ENCODE measurements at places on chromosomes 2 and 18.

DNA sequence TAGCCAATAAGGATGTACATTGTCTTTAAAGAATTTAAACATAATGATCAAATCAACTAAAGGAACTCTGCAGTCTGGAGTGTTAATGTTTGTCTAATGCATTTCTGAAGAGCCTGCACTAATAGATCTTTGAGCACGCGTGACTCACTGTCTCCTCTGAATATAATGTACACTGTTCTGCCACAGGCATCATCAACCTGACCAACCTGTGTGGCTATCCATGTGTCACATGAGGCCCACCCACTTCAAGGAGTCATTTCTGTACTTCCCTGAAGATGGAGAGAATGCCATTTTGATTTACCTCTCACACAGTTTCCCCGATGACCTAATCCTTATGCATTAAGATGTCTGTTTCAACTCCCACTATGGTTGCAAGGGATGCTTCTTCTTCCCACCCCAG, 434.0 kb upstream of the SPHKAP start:
- DNase-seq = no peak

GRCh38 chr2:23386339-23387220, 1.6 kb downstream of the KLHL29 start:
- no peak for DNase-seq

DNA sequence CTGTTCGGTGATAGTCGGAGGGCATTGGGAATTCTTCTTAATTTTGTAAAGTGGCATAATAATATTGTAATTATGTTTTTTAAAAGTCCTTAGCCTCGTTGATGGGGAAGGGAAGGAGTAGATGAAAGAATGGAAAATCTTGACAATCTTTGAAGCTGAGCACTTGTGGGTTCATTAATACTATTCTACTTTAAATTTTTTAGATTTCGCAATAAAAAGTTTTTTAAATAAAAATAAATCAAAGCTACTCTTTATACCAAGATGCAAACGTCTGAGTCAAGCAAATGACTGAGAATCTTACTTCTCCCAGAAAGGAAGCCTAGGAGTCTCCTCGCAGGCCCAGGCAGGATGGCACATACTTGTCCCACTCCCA, 98.5 kb upstream of the GPR45 start:
- DNase-seq = no peak

- DNase-seq = no peak
Measured at GRCh38 chr18:23311351-23312121, 141.6 kb upstream of the RIOK3 start.

- no peak for DNase-seq
Measured at GRCh38 chr18:79259218-79259617, 136.5 kb upstream of the NFATC1 start.

DNA sequence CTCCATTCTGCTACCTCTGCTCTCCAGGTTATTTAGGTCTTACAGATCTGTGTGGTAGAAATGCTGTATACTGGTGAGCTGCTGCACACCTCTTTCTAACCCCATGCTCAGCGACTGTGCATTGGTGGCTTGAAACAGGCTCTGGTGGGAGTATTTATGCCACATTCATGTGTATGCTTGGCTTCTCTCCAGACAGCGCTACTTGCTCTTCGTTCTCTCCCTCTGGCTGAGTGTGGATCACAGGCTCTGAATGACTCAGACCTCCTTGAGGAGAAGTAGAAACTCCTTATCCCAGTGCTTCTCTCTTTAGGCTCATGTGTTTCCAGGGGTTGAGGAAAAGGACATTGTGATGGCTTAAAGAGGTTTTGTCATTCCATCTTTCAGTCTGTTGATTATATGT, 54.9 kb downstream of the FHOD3 start:
- no peak for DNase-seq

- DNase-seq = no peak
Measured at GRCh38 chr18:71784777-71785176, 759.4 kb downstream of the CBLN2 start.

DNA sequence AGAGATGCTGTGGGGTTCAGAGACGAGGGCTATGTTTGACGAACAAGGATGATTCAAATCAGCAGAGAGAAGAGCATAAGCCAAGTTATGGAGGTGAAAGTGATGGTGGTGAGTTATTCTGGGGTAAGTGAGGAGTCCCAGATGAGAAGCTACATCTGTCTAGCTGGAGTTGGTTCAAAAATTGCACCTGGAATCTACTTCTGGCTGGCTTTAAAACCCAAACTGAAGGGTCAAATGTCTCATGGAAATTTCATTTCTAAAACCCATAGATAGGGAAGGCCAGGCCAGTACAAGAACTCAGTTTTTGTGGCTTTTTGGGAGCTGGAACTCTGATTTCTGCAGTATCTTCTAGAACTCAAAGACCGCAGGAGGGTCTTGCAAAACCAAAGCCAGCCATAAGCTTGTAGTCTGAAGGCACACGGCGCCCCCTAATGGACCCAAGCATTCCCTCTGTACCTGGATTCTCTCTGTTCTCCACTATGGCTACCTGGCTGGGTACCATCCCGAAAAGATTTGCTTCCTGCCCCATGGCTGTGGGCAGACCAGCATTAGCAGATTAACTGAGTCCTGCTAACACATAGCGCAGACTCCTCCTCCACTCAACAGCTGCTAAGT, 229.1 kb upstream of the SLC14A2 start:
- DNase-seq = no peak
